ENCODE measurements at places on chromosomes 7 and 10.

DNA sequence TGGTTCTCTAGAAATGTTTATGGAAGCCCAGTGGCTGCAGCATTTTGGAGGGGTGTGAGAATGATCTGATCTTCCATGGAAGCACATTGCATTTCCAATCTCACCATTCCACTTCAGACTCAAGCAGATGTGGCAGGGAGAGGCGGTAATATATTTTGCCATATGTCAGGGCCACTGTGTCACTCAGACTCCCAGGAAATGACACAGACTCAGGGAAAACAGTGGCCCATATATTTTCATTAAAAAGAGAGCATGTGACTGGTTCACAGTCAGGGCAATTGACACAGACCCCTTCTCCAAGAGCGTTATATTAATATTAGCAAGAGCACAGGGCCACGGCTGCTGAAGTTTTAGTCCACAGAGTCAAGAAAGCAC lies 149.3 kb upstream of the NRP1 start:
- DNase-seq = no peak

- no peak for DNase-seq
Measured at GRCh38 chr10:120657371-120657770, 193.8 kb upstream of the WDR11 start.

DNA sequence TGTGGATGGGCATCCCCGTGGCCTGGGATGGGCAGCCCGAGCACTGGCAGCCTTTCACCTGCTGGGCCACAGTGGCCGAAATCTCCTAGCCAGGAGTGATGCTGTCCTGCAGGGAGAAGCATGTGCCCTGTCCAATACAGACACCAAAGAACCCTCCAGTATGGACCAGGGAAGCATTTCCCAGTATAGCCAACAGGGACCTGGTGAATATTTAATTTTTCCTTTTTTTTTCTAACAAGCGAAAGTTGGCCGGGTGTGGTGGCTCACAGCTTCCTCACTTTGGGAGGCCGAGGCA lies 11.0 kb downstream of the IMPDH1 start:
- DNase-seq = no peak

GRCh38 chr10:127702271-127702670 lies 34.7 kb upstream of the FOXI2 start:
- no peak for DNase-seq

- DNase-seq = no peak
Measured at GRCh38 chr7:151109094-151110048, 23.1 kb downstream of the AGAP3 start.

- DNase-seq = no peak
Measured at GRCh38 chr10:91215384-91215783, 5.1 kb upstream of the PCGF5 start.

DNA sequence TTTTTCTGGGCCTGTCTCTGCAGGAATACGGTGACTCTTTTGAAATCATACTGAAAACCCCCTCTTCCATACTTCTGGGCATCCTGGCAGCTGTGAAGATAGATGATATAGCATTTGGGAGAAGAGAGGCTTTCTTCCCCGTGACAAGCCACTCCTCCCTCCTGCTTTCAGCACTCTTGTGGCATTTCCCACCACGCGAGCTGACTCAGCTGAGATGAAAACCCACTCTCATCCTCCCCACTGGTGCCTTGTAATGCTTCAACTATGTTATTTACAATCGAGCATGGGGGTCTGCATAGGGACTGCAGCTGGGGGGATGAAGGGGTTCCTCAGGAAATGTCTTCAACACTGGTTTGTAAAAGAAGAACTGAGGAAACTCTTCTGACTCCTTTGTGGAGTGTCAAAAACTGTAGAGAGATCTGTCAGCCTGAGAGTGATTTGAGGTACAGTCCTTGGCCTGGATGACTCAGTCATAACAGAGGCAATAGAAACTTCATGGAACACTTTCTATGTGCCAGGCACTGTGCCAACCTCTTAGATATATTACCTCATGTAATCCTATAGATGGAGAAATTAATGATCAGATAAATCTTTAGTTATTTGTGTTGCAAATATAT lies 1.7 kb upstream of the TBATA start:
- DNase-seq = no peak

GRCh38 chr7:47304727-47305719 lies 276.9 kb downstream of the TNS3 start:
- DNase-seq = no peak
